ENCODE measurements at places on chromosomes 11 and 22.

- no peak for DNase-seq
Measured at GRCh38 chr11:2466869-2467694, 22.3 kb downstream of the KCNQ1 start.

- no peak for DNase-seq
Measured at GRCh38 chr11:35168671-35169070, 29.7 kb downstream of the CD44 start.

DNA sequence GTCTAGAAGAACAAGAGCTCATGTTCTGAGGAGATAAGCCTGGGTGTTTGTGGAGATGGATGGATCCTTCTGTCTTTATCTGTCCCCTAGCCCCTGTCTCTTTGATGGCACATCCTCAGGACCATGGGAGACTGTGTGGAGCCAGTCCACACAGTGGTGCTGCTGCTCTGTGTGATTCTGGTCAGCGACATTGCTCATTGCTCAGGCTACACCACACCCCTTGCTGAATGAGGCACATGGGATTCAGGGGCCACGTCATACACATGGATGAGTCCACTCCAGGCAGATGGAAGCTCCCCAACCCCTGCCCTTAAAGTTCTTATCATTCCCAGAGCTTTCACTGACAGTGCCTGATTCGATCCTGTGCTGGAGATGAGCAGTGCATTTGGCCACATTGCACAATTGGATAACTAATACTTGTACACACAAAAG, 222.2 kb downstream of the NAV2 start:
- no peak for DNase-seq

- no peak for DNase-seq
Measured at GRCh38 chr11:114621950-114622809, 26.6 kb upstream of the NXPE4 start.

GRCh38 chr22:49517667-49518185, 309.9 kb downstream of the BRD1 start:
- DNase-seq = no peak

DNA sequence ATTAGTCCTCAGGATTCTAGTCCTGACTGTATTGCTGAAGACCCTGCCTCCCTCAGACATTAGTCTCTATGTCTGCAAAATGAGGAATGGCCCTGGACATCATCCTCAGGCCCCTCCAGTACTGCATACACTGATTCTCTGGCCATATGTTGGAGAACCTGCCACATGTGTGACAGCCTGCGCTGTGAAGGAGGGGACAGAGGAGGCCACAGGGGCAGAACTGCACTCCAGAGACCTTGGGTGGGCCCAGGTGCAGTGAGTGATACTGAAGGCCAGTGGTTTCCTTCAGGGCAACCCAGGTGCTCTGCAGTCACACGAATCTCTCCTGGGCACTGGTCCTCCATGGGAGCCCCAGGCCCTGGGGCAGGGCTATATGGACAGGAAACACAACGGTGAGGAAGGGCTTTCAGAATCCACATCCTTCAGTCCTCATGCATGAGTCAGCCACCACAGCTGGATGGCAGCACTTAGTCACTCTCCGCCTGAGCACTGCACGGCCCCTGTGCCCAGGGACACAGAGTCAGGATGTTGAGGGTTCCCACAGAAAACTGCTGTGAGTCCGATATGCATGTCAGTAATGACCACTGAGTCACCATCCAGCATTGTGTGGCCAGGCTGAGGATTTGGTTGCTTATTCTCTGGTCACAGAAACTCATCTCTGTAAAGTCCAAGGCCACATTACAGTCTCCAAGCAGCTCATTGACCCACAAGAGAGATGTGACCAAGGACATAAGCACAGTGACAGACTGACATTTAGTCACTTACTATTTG, 39.7 kb downstream of the ME3 start:
- peak; percentile 44 for DNase-seq

Data from stimulated activated CD4-positive, alpha-beta T cell treated with anti-CD3 and anti-CD28 coated beads, Interleukin-15, amount 100 ng/mL, for 48 hours (primary cell).